ENCODE measurements at places on chromosomes 5 and 9. TPM values are rescaled to one million over a fixed set of nuclear protein-coding genes. Genes with fewer than 3 reads are reported as not detected.

Gene SLC44A1
- 13.8 TPM for total RNA-seq

GRCh38 chr5:16894236-16895057 lies 41.6 kb downstream of the MYO10 start:
- DNase-seq = no peak
- H3K27ac ChIP-seq = no peak overlapping the region
- no peak overlapping the region for H3K4me3 ChIP-seq
- no peaks in the 10 kb centered on the region for H3K36me3 ChIP-seq
- no peaks in the 10 kb centered on the region for H3K4me1 ChIP-seq

DNA sequence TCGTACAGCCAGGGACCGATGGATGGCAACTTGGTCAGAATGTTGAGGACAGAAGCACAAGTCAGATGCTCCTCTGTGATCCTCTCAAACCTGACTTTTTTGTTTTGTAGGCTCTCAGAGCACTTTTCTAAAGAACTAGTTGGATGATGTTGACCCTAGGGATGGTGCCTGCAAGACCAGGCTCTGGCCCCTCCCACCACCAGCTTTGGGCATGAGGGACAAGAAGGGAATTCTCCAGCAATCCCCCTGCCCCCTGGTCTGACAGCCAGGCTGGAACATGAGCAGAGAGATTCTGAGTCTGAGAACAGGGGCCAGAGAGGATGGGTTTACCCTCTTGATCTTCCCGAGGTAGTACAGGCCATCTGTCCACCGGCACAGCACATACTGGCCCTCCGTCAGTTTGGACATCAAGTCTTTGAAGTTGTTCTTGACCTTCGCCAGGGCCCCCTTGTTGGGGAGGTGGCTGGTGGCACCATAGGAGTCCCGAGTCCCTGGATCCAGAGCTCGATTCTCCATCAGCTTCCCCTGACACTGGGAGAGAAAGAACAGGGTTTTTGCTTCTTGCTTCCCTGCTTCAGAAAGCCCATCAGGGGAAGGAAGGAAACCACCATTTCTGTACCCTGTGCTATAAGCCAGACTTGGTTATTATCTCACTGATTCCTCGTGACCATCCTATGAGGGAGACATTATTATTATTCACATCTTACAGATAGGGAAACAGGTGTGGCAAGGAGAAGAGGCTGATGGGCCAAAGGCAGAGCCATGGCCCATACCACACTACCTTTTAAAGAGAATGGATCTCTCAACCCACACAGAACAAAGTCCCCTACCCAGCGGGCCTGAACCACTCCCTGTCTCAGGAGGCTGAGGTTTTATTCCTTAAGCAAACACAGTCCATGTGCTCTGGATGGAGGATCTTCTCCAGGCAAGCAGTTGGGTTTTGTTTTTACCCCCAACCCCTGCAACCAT lies 2.5 kb downstream of the PHF19 start:
- H3K4me1 ChIP-seq = peaks cover 75% of the 10 kb centered on the region
- H3K27ac ChIP-seq = peak overlapping the region; percentile 89
- peaks cover 62% of the 10 kb centered on the region for H3K36me3 ChIP-seq
- no peak for DNase-seq
- H3K27me3 ChIP-seq = no peaks in the 10 kb centered on the region

GRCh38 chr5:152568016-152568415 lies 162.9 kb upstream of the NMUR2 start:
- H3K36me3 ChIP-seq = no peaks in the 10 kb centered on the region
- no peak for DNase-seq
- H3K27ac ChIP-seq = no peak overlapping the region

DNA sequence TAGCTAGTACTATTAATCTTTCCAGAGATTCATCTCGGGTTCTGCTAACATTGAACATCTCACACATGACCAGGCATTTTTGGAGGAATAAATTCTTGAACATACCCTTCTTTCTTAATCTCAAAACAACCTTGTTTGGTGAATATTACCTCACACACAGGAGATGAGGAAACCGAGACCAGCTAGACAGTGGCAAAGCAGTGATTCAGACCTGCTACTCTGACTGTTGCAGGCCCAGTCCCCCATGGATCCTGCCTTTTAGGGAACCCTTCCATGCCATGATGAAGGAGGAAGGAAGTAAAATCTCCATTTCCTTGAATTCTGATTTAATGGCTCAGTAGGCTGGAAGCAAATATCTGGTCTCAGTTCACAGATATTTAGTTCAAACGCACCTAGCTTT lies 2.6 kb downstream of the PCSK5 start:
- H3K27ac ChIP-seq = no peak overlapping the region
- H3K36me3 ChIP-seq = no peaks in the 10 kb centered on the region
- no peak for DNase-seq
- H3K4me3 ChIP-seq = peak overlapping the region; percentile 96

DNA sequence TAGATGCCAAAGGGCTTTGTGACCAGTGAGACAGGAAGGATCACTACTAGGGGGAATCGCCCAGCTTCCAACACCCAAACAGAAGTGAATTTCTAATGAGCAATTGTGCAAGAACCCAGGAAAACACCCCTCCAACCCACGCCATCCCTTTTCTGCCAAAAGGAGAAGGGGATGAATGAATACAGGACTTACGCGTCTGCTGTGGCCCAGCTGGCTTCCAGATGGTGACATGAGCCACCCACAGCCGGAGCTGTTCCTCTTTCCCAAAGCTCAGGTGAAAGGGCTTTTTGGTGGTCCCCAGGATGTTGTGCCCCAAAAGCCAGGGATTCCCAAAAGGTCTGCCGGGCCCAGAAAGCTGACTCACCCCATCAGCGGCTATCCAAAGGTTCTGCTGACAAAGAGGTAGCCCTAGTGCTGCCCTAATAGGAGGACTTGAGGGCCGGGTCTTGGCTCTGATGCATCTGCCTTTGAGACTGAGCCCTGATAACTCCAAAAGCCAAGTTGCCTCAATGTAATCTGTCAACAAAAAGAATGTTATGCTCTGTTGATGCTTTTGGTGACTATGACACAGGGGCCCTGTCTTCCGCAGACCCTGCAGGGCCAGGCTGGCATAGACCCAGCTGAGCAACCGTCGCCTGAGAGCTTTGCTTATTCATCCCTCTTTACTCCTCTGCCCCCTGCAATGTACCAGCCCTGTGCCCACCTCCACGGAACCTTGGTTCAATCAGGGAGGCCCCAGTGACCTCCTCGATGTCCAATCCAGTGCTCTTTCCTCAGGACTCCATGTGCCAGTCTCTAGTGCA lies 14.5 kb downstream of the GSN start:
- no peaks in the 10 kb centered on the region for H3K27me3 ChIP-seq
- no peak for DNase-seq
- H3K27ac ChIP-seq = no peak overlapping the region
- H3K4me3 ChIP-seq = no peak overlapping the region
- peaks cover 11% of the 10 kb centered on the region for H3K4me1 ChIP-seq

GRCh38 chr5:175690025-175690424 lies 32.2 kb downstream of the HRH2 start:
- no peak for DNase-seq
- peaks cover 18% of the 10 kb centered on the region for H3K36me3 ChIP-seq
- H3K27me3 ChIP-seq = no peaks in the 10 kb centered on the region
- H3K27ac ChIP-seq = no peak overlapping the region
- H3K4me1 ChIP-seq = peaks cover 26% of the 10 kb centered on the region

DNA sequence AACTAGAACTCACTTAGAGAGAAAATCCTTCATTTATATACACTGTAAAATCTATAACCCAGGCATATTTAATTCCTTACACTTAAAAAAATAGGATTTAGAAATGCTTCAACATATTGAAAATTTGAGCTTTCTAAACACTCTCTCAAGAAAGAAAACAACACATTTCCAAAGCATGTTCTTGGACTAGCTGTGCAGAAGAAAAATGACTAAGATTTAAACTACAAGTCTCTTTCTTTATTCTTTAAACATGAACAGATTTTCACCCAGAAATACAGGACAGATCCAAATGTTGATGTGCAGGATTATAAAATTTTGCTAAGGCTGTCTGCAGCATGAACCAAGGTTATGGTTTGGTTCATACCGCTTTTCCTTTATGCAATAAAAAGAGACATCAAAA lies 77.7 kb upstream of the TUSC1 start:
- no peaks in the 10 kb centered on the region for H3K27me3 ChIP-seq
- no peak overlapping the region for H3K27ac ChIP-seq
- no peaks in the 10 kb centered on the region for H3K36me3 ChIP-seq
- H3K4me1 ChIP-seq = no peaks in the 10 kb centered on the region
- no peak for DNase-seq

- DNase-seq = no peak
- no peak overlapping the region for H3K4me3 ChIP-seq
- H3K4me1 ChIP-seq = peaks cover 10% of the 10 kb centered on the region
- H3K36me3 ChIP-seq = no peaks in the 10 kb centered on the region
These were observed 35.3 kb upstream of the CDKN2AIPNL start for GRCh38 chr5:134446938-134447337.

DNA sequence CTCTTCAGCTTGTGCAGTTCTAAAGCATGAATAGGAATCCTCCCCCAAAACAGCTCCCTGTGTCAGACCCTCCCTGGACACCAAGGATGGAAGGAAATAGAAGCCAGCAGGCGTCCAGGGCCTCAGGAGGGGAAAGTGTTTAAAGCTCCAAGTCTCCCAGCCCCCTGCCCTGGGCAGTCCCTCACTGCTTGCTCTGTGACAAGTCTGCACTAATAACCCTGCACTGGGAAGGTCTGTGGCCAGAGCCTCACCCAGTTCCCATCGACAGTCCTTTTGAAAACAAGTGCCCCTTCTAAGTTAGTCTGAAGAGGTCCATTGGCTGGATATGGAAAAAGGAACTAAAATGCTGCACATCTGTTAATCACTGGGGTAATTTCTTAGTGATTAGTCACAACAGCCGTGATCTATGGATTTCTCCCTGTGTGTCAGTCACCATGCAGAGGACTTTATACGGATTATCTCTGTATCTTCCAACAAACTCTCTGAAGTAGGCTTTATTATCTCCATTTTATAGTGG lies 195.3 kb downstream of the FBXL7 start:
- H3K4me1 ChIP-seq = no peaks in the 10 kb centered on the region
- H3K4me3 ChIP-seq = no peak overlapping the region
- no peaks in the 10 kb centered on the region for H3K27me3 ChIP-seq
- no peaks in the 10 kb centered on the region for H3K36me3 ChIP-seq
- DNase-seq = no peak
- no peak overlapping the region for H3K27ac ChIP-seq

DNA sequence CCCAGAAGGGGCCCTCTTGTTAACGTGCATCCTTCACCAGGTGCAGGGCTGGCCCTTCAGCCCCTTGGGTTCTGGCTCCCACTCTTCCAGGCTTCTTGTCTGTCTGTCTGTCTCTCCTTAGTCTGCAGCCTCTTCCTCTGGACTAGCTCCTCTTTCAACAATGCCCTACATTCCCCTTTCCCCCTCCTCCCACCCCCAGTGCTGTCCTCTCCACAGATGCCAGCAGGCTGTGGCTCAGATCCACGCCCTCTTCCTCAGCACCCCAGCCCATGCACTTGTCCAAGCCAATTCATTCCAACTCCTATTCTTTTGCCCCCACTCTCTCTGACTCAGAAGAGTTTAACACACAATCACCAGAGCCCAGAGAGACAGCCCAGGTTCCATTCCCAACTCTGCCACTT lies 45.2 kb upstream of the ALDH1B1 start:
- H3K27ac ChIP-seq = no peak overlapping the region
- peaks cover 7% of the 10 kb centered on the region for H3K4me1 ChIP-seq
- DNase-seq = no peak
- H3K27me3 ChIP-seq = peaks cover 13% of the 10 kb centered on the region
- no peak overlapping the region for H3K4me3 ChIP-seq
- H3K36me3 ChIP-seq = no peaks in the 10 kb centered on the region

Gene LHX3
- not detected for total RNA-seq

- H3K27ac ChIP-seq = no peak overlapping the region
- H3K4me3 ChIP-seq = no peak overlapping the region
- no peak for DNase-seq
- H3K36me3 ChIP-seq = peaks cover 18% of the 10 kb centered on the region
These were observed 101.7 kb downstream of the UBAP2 start for GRCh38 chr9:33946779-33947535.

Gene URM1
- 63.4 TPM for total RNA-seq

- H3K36me3 ChIP-seq = peaks cover 2% of the 10 kb centered on the region
- no peak overlapping the region for H3K27ac ChIP-seq
- no peak overlapping the region for H3K4me3 ChIP-seq
These were observed 81.8 kb upstream of the FANCC start for GRCh38 chr9:95399261-95399660.
